Fibroblast of pulmonary artery (primary cell): ENCODE measurements at places on chromosomes 5 and 9.

- no peak for DNase-seq
Observed at GRCh38 chr9:97313243-97313642, 5.8 kb downstream of the CCDC180 start.

DNA sequence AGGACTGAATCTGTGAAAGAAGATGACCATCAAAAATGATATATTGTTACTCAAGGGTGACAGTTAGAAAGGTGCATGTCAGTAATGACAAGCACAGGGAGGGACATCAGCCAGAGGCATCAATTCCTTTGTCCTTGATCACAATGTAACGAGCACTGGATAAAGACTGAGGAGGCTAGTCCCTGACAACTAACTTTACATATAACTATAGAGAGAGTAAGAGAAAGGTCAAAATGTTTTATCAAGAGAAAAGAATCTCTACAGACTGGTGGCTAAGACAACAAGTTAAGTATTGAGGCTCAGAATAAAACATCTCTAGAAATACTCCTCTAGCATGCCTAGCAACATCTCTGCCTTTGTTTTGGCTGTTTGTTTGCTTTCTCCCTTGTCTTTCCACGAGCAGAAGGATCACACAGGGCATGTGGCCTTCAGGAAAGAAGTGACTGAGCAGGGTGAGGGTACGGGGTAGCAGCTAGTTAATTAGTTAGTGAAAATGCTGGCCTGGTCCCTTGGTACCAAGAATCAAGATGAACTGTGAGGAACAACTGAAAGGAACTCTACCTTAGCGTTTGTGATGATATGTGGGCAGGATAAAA lies 724.1 kb upstream of the MEF2C start:
- DNase-seq: no peak

GRCh38 chr5:154860123-154860522 lies 1.7 kb downstream of the CNOT8 start:
- peak; percentile 72 for DNase-seq

DNA sequence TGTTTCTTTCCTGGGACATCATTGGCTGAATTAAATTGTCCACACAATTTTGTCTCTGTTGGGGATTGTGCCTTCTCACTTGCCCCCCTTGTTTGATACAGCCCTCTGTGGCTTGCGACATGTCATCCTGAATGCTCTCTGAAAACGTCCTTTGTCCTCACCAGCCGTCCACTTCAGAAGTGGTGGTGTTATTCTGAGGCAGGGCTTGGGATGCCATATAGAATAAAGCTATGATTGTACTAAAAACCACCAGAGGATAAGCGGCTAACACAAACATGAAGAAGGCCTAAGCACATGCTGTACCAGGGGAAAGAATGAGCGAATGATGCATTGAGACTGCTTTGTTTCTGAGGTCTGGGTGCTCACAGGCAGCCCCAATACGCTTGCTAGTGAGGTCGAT lies 3.5 kb upstream of the SNX30 start:
- DNase-seq: no peak

DNA sequence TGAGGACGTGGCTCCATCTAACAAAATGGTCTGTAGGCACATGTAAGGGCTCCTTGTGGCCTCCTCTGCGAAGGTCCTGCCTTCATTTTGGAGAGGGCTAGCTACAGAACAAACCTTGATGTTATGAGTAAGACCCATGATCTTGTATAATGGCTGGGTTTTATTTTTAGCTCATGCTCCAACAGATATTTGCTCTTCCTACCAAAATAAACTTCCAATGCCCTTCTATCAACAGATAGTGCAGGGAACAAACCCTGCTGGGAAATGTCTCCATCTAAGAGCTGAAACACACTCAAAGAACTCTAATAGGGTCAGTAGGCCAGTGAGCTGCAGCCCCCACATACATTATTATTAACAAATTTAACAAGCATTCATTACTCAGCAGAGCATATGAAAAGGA lies 189.5 kb downstream of the LURAP1L start:
- DNase-seq: no peak

DNA sequence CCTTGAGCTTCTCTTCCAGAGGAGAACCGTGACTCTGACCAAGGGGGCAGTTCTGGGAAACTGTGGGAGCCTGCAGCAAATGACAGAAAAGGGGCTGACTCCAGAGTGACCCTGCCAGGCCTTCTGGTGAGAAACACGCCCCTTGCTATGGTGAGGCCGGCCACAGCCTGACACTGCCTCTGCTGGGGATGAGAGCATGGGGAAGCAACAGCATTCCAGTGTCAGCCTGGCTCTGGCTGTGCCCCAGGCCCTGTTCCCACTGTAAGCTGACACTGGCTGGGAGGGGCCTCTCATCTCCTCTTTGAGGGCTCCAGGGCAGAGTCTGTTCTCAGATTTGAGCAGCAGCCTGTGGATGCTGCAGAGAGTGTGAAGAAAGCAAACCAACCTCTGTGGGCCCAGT lies 180.0 kb upstream of the IL12B start:
- peak; percentile 56 for DNase-seq

GRCh38 chr5:177548495-177548894 lies 5.9 kb downstream of the FAM193B start:
- no peak for DNase-seq

DNA sequence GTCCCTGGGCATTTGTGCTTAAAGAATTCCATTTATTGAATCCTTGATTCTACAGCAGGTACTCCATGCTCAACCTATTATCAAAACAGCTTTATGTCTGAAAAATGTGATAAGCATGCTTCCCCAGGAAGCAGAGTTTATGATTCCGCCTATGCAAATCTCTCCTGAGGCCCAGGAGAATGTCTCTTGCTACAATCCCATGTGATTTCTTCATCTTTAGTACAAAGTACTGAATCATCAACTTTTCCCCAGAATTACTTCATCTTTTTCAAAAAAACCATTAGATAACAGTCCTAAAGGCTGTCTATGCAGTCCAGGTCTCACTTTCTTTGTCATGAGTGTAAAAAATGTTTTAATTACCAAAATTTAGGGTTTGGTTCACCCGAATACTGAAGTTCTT lies 130.2 kb upstream of the ADAMTSL1 start:
- DNase-seq: peak; percentile 83

- DNase-seq: peak; percentile 21
Observed at GRCh38 chr5:93219641-93220145, 361.3 kb downstream of the NR2F1-AS1 start.

- no peak for DNase-seq
Observed at GRCh38 chr5:154646745-154647113, 108.4 kb upstream of the LARP1 start.

- DNase-seq: no peak
Observed at GRCh38 chr9:84710701-84711397, 41.3 kb downstream of the NTRK2 start.

- no peak for DNase-seq
Observed at GRCh38 chr5:38608874-38609273, 52.4 kb upstream of the LIFR start.

GRCh38 chr5:136388474-136388873 lies 23.1 kb upstream of the TRPC7 start:
- DNase-seq: no peak

DNA sequence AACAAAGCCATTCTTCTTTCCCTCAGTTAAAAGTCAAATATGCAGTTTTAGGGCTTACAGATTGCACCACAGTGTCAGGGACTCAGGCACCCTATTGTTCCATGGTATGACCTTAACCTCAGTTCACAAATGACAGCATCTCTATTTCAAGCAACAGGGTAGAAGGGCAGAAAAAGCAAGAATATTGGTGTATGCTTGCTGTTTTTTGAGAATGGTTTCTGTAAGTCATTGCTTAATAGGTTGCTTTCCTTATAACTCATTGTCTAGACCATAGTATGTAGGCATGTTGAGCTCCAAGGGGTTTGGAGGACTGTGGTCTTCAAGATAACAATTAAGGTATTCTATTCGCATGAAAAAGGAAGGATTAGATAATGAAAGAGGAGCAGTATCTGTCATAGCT lies 183.5 kb upstream of the EDIL3 start:
- DNase-seq: no peak

GRCh38 chr5:59037941-59038797 lies 455.3 kb downstream of the RAB3C start:
- no peak for DNase-seq

GRCh38 chr9:90844326-90844725 lies 42.7 kb downstream of the SYK start:
- no peak for DNase-seq

GRCh38 chr5:161547738-161548486 lies 1.4 kb upstream of the GABRB2 start:
- no peak for DNase-seq
